AML-193 (cell line): ENCODE measurements at places on chromosomes 3 and 15.

DNA sequence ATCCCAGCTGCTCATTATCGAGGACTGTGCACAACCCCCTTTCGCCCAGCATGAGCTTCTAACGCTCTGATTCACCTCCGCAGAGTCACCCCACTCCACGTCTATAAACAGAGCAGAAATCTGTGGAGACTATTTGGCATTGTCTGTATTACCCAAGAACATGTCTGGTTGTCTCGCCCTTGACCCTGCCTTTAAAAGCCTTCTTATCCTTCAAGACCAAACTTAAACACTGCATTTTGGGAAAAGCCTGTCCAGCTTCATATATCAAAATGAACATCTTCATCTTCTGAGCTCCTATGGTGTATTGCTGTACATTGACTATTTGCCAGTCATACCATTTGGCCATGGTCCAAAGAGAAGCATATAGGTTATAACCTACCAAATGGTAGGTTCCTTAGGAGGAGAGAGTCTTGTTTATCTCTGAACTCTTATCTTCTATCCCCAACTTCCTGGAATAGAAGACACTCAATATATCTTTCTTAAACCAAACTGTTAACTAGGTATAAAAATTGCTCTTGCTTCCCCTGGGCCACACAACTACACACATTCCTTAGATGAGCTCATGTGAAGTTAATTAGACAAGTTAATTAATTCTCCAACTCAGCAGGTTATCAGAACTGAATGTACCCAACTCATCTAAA is 90.1 kb downstream of the FBN1 start:
- DNase-seq: no peak

DNA sequence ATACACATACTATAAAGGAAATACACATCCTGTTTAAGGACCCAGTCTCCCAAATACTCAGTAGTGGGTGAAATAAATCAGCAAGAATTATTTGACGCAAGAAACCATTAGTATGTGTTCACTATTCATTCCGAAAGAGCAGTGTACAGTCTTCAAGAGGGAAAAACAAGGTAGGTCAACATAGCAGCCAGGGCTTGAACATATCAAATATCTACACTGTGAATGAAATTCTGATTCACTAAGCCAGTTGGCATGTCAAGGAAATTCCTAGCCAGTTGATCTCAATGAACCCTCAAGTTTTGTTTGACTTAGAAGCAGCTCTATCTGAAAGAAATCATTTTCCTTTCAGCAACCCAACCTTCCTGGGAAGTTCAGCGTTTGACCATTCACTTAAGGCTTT is 99.0 kb downstream of the CNTN3 start:
- no peak for DNase-seq

DNA sequence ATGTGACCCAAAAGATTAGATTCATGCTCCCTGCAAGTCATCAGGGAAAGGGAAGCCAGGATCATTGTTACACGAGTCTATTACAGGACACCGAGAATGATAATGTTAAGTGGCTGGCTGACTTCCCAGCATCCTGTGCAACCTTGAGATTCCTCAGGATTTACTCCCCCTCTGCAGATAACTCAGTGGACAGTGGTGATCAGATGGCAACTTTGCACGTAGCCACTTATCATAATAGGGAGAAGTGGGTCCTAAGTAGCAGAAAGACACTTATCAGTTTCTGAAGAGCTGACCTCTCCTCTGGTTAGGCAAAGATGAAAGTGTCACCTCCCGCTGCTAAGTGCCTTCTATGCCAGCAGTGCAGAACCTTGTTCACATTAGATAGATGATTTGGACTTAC is 6.7 kb upstream of the TMPRSS7 start:
- DNase-seq: no peak

DNA sequence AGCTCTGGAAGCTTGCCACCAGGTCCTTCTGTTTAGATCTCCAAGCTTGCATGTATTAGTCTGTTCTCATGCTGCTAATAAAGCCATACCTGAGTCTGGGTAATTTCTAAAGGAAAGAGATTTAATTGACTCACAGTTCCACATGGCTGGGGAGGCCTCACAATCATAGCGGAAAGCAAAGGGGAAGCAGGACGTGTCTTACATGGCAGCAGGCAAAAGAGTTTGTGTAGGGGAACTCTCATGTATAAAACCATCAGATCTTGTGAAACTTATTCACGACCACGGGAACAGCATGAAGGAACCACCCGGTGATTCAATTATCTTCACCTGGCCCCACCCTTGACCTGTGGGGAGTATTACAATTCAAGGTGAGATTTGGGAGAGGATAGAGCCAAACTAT is 147.0 kb upstream of the PROK2 start:
- DNase-seq: no peak

- peak; percentile 80 for DNase-seq
These were observed 42.5 kb downstream of the TAMM41 start for GRCh38 chr3:11803977-11804892.

- no peak for DNase-seq
These were observed 137.7 kb downstream of the RAB11A start for GRCh38 chr15:66006986-66007385.

GRCh38 chr3:88101142-88101541 is 42.1 kb downstream of the ZNF654 start:
- no peak for DNase-seq

DNA sequence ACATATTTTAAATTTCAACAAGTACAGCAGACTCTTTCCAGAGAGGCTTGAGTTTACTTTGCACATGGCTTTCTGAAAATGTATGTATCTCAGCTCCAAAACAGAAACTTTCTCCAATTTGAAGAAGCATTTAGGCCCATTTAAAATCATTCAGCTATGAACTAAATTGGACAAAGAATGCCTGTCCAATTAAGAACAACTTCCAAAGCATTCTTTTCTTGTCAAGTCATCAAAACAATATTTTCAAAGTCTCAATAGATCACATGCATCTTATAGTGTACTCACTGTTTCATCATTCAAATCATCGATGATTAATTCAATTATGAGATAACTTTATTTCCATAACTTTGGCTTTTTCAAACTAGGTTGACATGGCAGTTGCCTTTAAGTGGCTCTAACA is 95.2 kb downstream of the KBTBD8 start:
- no peak for DNase-seq

DNA sequence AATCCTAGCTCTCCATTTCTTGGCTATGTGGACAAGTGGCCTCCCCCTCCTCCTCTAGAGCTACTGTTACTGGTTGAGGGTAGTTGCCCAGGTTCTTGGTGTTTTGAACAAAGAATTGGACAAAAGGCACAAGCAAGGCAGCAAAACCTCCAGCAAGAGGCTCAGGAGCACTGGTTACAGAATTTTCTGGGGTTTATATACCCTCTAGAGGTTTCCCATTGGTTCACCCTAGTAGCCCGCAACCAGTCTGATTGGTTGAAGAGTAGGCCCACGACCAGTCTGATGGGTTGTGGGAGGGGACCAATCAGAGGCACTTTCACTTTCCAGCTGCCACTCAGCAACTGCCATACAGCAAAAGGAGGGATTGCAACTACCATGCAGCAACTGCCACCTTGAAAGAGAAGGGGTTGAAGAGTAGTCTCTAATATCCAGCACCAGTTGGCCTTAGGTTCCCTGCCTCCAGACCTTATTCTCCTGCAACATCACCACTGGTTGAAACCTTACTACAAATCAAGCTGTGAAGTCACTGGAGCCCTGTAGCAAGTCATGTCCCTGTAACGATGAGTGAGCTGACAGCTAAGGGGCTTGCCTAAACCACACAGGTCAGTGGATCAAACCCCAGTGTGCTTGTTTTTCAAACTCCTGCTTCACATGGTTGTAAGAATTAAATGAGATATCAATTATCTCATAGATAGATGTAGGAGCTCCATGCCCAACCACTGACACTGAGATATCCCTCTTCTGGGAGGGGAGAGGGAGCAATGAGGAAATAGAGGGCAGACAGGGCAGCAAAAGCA is 2.9 kb upstream of the C15orf39 start:
- peak; percentile 6 for DNase-seq

- peak; percentile 29 for DNase-seq
These were observed 93.7 kb downstream of the ABI3BP start for GRCh38 chr3:100899440-100900091.

DNA sequence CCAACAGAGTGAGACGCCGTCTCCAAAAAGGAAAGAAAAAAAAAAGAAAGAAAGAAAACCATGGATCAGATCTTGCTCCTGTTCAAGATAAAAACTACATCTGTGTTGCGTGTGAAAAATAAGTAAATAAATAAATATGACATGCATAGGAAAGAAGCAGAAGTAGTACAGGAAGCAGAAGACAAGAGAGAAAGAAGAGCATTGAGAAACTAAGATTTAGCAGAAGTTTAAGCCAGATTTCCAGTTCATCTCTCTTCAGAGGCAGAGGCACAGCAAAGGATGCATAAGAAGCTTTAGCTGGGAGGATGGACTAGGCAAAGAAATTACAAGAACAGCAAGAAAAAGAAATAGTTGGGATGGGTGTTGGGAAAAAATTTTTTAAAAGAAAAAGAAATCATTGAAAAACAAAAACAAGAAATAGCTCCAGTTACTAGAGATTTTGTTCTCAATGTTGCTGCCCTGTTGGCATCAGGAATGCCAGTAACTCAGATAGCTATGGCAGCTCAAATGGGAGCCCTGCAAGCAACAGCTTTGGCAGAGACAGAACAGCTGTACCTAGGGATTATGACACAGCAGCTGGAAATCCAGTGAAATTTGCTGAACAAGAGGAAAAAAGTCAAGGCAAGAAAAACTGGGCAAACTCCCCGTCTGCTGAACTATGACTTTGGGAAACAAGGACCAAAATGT is 17.3 kb downstream of the AP3S2 start:
- no peak for DNase-seq

GRCh38 chr3:194723846-194724618 is 38.3 kb downstream of the FAM43A start:
- no peak for DNase-seq

DNA sequence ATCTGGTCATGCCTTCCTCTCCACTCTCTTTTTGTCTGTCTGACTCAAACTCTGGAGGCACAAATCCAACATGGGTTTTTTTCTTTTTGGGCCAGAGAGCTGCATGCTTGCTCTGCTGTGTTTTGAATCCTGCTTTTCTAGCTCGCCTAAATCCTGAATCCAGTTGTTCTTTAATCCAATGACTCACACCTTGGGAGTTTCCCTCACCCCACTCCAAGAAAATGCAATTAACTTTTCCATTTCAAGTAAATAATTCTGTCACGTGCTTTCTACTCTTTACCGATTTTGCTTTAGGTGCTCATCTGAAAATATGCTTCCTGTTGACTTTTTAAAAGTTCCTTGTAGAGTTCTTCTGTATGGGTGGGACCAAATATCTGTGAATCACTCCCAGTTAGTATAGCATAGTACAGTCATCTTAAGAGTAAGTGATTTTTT is 47.6 kb downstream of the SLMAP start:
- DNase-seq: no peak

- DNase-seq: no peak
These were observed 311.5 kb downstream of the CNTN3 start for GRCh38 chr3:74302969-74303368.

GRCh38 chr3:119579366-119580066 is at the start of gene ADPRH:
TSS of gene ADPRH (plus strand) at chr3:119579492. CDS start at chr3:119582170, 2,678 bp downstream.
- peak; percentile 55 for DNase-seq

DNA sequence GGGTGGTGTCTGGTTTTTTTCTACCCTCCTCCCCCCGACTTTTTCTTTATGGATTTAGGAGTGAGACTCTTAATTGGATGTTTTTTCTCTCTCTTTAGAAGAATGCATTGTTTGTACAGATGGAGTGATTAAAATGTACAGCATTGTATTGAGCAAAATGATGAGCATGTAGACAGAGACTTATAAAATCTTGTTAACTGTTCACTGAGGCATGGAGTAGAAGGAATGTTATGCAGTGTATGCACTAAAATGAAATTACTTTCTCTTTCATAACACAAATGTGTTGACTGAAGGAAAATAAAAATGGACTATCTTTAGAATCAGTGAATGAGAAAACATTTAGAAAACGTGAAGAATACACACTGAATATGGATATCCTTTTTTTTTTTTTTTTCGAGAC is 39.8 kb downstream of the ZFAND6 start:
- no peak for DNase-seq

- DNase-seq: no peak
These were observed 242.4 kb downstream of the CD47 start for GRCh38 chr3:107848351-107848915.

- no peak for DNase-seq
These were observed 8.0 kb downstream of the GABRR3 start for GRCh38 chr3:98027085-98027446.

GRCh38 chr3:35666888-35667287 is 27.6 kb downstream of the ARPP21 start:
- DNase-seq: no peak

GRCh38 chr3:189848395-189849040 is 217.3 kb downstream of the TP63 start:
- no peak for DNase-seq

DNA sequence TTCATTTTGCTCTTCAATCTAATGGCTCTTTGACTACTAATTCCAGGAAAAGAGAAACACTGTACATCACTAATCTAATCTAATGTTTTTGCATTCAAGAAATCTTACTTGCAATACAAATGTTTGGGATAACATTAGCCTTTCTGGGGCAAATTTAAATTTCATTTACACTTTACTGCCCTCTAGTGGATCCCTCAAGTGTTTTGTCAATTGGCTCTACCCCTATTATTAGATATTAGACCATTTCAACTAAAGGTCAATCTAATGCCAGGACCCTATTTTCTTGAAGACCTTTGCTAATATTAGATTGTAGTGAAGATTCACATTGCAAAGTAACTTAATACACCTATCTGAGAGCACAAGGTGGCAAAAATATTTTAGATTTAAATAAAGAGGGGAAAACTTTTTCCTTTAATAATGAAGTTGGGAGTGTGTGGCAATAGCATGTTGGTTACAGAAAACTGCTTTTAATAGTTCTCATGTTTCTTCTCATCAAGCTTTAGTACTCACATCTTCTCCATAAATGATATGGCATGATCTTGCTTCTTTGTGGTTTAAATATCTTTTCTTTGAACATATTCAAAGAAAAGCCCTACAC is 5.0 kb downstream of the C2CD4A start:
- peak; percentile 69 for DNase-seq

DNA sequence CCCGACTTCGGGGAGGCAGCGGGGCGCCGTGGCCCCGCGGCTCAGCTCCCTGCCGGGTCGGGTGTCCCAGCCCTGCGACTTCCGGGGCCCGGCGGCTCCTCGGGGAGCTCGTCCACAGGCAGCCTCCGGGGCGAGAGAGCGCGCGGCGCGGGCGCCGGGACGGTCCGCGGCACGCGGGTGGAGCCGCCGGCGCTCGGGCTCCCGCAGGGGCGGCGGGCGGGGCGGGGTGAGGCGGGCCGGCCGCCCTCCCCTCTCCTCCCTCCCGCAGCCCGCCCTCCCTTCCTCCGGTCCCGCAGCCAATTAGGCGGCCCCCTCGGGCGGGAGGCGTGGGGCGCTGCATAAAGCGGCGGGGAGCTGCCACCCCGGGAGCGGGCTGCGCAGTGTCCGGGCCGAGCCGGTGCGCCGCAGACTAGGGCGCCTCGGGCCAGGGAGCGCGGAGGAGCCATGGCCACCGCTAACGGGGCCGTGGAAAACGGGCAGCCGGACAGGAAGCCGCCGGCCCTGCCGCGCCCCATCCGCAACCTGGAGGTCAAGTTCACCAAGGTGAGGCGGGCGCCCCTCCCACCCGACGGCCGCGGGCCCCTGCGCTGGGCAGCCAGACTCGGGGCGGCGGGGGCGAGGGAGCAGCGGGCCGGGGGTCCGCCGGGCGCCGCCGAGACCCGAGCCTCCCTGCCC is at the start of gene ALDH1A3:
TSS of gene ALDH1A3 (plus strand) at position 368 of the 675 bp plus-strand sequence. CDS start at position 445, 77 bp downstream.
- no peak for DNase-seq

- DNase-seq: no peak
These were observed 288.3 kb downstream of the TLE3 start for GRCh38 chr15:69809421-69809820.

- DNase-seq: no peak
These were observed 4.2 kb downstream of the TWF2 start for GRCh38 chr3:52234516-52235447.

GRCh38 chr3:114556657-114557213 is 262.9 kb downstream of the TIGIT start:
- no peak for DNase-seq
